ENCODE measurements at places on chromosomes 11 and 22.
A peak's percentile ranks its signal among the peaks of the same experiment; 100 is the strongest.

- DNase-seq = no peak
These were observed 292.8 kb upstream of the SYN3 start for GRCh38 chr22:33350961-33351360.

GRCh38 chr11:124915541-124916369, 3.3 kb upstream of the HEPN1 start:
- DNase-seq = no peak

DNA sequence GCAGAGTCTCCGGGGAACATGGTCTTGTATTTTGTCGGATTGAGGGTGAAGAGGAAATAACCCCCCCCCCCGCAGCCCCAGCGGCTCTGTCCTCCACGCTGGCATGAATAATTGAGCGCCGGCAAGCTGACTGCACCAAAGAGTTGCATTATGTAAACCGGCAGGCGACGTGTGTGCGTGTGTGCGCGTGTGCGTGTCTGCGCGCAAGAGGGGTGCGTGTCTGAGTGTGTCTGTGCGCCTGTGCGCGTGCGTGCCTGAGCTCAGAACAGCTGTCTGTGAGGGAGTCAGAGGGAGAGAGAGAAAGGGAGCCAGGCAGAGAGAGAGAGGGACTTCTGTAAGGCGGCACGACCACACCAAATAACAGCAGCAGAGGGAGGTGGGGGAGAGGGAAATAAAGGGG, 94.4 kb downstream of the SCN3B start:
- no peak for DNase-seq

- DNase-seq = peak; percentile 64
These were observed 13.1 kb upstream of the RPS19BP1 start for GRCh38 chr22:39545386-39546365.

DNA sequence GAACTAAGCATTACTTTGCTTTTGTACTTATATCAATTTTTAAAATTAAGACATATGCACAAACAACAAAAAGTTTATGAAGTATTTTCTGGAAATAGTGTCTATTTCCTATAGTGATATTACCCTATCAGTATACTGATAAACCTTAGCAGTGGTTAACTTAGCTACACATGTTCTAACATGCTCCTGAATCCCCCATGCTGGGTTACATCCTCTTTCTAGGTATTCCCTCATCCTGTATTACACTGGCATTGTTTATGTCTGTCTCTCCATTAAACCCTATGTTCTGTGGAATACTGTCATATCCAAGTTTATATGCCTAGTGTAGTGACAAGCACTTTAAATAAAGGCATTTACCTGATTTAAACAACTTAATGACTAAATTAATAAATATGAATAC, 1.8 kb upstream of the FAR1 start:
- no peak for DNase-seq

- DNase-seq = no peak
These were observed 9.2 kb downstream of the FBLN1 start for GRCh38 chr22:45511847-45512261.

All from stimulated activated CD4-positive, alpha-beta T cell treated with anti-CD3 and anti-CD28 coated beads, Interleukin-1b, Interleukin-23, amount 100 ng/mL, for 1 hour (primary cell).